ENCODE measurements at places on chromosomes 7 and 10.

- peak; percentile 79 for DNase-seq
Observed at GRCh38 chr10:48454302-48455054, 148.0 kb downstream of the MAPK8 start.

- no peak for DNase-seq
Observed at GRCh38 chr10:18737841-18738240, 78.6 kb downstream of the ARL5B start.

GRCh38 chr10:99303899-99304861 is 25.0 kb upstream of the CNNM1 start:
- no peak for DNase-seq

GRCh38 chr7:26186364-26187311 is 13.9 kb downstream of the HNRNPA2B1 start:
- DNase-seq = no peak

DNA sequence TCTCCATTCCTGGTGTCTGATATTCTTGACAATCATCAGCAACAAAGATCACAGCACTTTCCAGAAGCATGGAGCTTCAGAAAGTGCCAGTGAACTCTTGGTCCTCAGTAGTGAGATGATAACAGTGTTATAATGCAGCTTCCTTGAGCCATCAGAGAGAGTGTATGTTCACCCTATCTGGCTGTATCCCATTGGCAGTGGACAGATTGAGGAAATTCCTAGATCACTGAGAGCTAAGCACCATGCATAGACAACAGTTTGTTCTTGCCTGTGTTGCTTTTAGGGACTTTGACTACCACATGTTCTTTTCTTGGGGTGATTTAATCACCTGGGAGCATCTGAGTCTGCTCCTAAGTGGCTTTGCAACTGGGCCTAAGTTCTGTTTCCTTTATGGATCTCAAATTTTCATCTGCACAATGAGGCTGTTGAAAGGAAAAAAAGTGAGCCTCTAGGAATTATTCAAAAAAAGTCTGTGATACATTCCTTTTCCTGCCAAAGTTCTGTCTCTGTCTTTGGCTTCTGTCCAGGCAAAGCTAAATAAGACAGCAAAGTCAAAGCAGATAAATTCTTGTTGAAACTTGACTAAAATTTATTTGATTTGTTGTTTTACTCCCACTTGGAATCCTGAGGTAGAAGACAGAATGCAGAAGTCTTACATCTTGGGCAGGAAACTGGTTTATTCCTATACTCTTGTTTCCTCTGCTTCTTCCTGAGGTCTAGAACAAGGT is 14.5 kb upstream of the ZNF282 start:
- DNase-seq = no peak

DNA sequence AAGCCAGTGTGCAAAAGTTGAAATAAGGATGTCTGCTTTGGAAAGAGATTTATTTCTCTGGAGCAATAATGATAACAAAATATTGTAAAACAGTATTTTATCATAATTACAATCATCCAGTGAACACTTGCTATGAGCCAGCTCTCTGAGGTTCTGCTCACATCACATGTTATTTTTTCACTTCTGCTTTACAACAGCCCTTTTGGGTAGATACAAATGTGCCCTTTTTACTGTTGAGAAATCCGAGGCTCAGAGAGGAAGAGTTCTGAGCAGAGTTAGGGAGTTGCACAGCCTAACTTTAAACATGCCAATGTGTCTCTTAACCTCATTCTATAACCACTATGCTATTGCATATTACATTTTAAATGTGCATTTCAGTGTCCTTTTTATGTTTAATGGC is 232.6 kb upstream of the CDC14C start:
- no peak for DNase-seq

DNA sequence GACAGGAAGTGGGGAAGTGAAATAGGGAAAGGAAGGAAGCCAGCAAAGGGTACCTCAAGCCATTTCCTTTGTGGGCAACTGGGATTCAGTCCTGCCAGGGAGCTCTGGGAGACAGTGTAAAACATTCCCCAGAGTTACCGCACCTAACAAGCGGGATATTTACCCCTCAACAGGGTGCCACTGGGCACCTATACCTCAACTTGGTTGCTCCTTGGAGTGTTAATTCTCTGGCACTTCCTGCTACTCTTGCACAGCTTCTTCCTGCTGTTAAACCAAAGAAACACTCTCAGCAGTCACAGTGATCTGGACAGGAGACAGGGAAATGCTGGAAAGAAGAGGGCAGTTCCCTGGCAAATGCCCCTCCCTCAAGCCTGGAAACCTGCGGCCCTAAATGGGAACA is 151.3 kb downstream of the REEP3 start:
- DNase-seq = no peak

GRCh38 chr10:43225004-43225786 is 41.7 kb downstream of the RASGEF1A start:
- DNase-seq = no peak

DNA sequence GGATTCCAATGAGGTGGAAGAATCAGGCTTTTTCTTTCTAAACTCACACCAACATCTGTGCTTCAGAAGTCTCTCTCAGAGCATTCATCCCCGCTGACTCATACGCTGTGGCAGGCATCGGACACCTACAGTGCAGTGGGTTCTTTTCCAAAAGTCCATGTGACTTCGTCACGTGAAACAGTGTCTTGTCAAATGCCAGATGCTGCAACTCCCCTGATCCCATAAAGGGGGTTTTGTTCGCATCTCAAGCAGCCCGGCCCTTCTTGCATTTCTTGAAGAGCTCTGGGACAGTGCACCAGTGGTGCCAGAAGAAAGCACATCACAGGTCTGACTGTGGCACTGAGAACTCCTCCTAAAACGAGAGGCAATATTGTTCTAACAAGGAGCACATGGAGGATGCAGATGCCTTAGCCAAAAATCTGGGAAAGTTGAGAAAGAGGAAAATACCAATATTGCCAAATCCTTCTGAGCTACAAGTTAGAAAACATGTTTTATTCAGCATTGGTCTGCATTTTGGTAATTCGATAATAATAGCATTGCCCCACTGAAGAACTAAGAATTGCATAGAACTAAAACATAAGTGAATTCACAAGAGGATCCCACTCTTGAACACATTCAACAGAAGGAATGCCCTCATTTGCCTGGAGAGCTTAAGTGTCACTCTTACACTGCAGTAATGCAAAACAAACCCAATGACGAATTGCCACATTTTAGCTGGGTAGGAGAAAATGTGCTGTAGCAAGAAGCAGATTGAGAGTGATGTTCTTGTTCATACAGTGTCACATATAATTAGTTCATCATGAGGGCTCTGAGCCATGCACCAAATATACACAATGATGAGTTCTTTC is 204.4 kb downstream of the CXCL12 start:
- DNase-seq = no peak

- DNase-seq = no peak
Observed at GRCh38 chr10:32234471-32234870, 112.5 kb downstream of the EPC1 start.

- DNase-seq = no peak
Observed at GRCh38 chr7:3300221-3300650, 816 bp upstream of the SDK1 start.

- no peak for DNase-seq
Observed at GRCh38 chr10:75070476-75070875, 41.0 kb upstream of the SAMD8 start.

GRCh38 chr10:209357-209756 is 74.1 kb downstream of the ZMYND11 start:
- DNase-seq = no peak

- DNase-seq = no peak
Observed at GRCh38 chr7:139595806-139596205, 72.3 kb downstream of the CLEC2L start.

- no peak for DNase-seq
Observed at GRCh38 chr10:49549640-49550346, 10.9 kb upstream of the ERCC6 start.

DNA sequence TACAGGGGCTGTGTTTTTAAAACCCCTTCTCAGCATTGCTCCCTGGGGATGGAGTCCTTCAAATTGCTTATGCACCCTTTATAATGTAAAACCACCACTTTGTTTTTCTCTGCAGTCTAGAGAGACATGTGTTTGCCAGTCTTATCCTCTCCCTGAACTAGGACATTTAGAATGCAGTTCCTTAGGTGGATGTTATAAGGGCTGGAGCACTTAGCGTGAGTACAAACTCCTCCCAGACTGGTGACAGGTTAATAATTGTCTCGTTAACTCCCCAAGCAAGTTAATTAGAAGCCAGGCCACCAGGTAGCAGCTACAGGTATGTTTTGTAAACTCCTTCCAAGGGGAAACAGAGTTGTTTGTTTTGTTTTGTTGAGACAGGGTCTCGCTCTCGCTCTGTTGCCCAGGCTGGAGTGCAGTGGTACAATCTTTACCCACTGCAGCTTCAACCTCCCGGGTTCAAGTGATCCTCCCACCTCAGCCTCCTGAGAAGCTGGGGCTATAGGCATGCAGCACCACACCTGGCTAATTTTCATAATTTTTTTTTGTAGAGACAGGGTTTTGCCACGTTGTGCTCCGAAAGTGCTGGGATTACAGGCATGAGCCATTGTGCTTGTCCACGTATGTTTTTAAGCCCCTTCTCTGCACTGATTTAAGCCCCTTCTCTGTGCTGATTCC is 100.2 kb downstream of the FAM107B start:
- no peak for DNase-seq

- no peak for DNase-seq
Observed at GRCh38 chr10:83725567-83725966, 413.7 kb upstream of the GHITM start.

GRCh38 chr7:122628651-122629411 is 70.1 kb downstream of the RNF133 start:
- no peak for DNase-seq

- no peak for DNase-seq
Observed at GRCh38 chr7:234708-235553, 42.6 kb downstream of the FAM20C start.

DNA sequence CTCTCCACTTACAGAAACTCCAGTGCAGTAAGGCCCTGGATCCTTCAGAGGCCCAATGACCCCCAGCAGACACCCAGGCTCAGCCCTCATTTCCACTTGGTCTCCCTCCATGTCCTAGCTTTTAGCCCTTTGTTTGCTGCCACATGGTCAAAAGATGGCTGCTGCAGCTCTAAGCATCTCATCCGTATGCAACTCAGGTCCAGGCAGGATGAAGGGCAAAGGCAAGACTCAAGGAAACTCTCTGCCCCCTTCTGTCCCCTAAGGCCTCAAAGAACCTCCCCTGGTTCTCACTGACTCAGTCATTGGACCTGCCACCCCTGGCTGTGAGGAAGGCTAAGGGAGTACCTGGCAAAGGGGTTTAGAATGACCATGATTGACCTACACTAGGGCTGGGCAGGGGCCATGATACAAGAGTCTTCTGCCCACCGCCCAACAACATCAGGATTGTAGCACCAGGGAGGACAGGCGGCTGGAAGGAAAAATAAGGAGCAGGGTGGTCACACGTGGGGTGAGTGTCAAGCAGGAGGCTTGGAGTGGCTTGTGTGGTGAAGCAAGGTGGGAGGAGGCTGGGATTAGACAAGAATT is 303.8 kb upstream of the ZMIZ1 start:
- DNase-seq = no peak

DNA sequence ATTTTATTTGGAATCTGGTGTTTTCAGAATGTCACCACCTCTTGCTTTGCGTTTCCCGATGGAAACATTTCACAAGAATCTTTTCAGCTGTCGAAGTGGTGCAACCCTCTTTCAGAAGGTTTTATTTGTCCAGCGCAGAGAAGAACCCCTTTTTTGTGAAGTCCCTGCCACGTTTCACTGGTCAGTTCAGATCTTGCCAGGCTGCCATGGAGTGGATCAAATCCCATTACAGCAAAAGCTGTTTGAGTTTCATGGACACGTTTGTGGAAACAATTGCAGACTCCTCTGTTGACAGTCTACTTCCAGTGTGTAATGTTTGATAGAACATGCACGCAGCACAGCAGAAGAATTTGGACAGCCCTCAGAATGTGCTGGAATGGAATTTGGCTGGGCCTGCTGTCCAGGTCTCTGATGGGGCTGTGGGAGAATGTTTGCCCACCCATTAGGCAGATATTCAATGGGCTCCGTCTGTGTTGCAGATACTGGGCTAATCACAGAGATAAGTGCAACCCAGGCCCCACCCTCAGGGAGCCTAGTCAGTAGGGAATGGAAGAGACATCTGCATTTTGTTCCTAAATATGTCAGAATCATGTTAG is 143.2 kb downstream of the GRK5 start:
- no peak for DNase-seq

DNA sequence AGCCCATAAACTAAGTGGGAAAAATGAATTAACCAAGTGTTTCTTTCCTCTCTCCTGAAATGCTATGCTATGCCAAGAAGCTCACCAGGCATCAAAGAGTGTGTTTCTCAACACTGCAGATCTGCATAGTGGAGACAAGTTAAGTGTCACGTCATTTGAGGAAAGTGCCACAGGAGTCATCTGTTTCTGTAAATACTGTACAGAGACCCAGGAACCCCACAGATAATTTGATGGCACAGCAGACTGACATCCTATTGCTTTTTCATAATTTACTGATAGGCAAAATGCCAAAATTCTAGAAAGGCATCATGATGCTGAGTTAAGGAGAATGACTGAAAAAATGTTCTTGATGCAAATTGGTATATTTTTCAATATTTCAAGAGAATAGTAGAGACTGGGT is 124.3 kb downstream of the NRCAM start:
- no peak for DNase-seq

- DNase-seq = no peak
Observed at GRCh38 chr10:5147255-5147980, 37.5 kb downstream of the AKR1C8 start.

DNA sequence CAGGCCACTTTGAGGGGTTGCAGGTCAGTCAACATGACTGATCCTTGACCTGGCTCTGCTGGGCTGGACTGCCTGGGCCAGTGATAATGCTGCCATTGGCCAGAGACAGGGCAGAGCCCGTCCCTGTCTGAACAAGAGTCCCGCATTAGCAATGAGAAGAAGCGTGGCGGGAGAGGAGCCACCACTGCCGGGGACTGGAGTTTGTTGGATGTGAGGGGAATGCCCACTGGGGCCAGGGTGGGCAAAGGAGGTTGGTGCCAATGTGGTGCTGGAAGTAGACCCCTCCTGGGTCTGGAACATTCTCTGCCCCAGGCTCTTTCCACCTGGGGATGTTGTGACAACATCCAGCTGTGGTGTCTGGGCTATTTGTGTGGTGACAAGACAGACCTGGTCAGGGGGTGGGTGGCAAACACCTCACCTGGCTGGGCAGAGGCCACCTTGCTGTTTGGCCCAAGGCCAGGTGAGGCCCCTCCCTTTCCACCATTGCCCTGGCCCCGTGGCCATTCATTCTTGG is 7.6 kb downstream of the SAP25 start:
- DNase-seq = no peak

- no peak for DNase-seq
Observed at GRCh38 chr10:92756201-92757065, 66.7 kb downstream of the HHEX start.

- DNase-seq = no peak
Observed at GRCh38 chr7:81482600-81483186, 287.2 kb downstream of the HGF start.

DNA sequence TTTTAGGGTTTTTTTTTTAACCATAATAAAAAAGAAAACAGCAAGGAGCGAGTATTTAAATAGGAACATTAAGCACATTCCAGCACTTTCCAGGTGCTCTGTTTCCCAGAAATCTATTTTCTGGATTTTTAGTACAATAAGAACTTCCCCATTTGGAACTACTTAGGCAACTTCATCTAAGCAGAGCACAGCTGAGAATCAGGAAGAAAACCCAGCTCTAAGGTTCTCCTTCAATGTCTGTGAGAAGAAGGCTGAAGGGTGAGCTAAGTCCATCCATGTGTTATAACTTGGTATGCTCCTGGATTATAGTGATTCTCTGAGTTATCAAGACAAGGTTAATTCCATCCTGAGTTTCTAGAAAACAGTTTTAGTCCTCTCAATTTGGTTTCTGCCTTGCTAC is 181.9 kb downstream of the CYP26A1 start:
- no peak for DNase-seq

Data from osteocyte (in vitro differentiated cells).